ENCODE measurements at places on chromosomes 16 and 17.

DNA sequence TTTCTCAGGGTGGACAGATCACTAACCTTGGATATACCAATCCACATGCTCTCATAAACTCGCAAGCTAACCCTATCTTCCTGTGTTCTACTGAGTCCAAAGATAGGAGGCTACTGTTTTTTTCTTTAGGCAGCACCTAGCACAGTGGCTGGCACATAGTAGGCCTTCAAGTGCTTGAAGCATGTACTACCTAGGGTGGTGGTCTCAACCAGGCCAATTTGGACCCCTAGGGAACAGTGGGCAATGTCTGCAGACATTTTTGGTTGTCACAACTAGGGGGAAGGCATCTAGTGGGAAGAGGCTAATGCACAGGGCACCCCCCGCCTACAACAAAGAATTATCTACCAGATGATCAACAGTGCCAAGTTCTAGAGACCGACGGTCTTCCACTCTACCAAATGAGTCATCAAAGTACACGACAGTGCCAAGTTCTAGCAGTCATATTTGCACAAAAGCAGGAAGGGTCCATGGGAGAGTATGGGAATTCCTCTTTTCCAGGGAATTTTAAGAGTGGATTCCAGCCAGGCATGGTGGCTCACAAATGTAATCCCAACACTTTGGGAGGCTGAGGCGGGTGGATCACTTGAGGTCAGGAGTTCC lies 390.3 kb downstream of the SLC39A11 start:
- DNase-seq: no peak

GRCh38 chr17:50461550-50462132 lies 7.0 kb downstream of the CHAD start:
- no peak for DNase-seq

DNA sequence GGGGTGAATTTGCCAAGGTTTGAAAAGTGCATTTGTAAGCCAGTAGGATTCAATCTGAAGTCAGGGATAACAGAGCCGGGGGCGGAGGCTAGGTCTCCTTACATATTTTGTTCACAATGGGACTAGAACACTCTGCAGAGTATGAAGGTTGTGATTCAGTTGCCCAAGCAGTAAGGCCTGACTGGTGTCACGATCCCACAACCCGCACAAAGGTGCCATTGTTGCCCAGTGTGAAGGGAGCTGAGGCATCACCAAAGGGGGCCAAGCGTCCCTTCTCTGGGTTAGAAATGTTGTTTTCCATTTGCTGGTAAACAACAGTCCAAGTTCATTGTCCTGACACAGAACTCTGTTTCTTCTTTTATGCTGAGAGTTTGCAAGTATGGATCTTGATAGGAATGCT lies 471.8 kb downstream of the MAF start:
- no peak for DNase-seq

GRCh38 chr17:67441052-67441895 lies 64.2 kb downstream of the PITPNC1 start:
- no peak for DNase-seq

DNA sequence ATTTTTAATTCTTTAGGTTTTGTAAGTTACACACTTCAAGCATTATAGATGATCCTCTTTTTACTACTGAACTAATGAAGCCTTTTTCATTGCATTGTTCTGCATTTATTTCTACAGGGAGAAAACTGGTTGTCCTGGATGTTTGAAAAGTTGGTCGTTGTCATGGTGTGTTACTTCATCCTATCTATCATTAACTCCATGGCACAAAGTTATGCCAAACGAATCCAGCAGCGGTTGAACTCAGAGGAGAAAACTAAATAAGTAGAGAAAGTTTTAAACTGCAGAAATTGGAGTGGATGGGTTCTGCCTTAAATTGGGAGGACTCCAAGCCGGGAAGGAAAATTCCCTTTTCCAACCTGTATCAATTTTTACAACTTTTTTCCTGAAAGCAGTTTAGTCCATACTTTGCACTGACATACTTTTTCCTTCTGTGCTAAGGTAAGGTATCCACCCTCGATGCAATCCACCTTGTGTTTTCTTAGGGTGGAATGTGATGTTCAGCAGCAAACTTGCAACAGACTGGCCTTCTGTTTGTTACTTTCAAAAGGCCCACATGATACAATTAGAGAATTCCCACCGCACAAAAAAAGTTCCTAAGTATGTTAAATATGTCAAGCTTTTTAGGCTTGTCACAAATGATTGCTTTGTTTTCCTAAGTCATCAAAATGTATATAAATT lies 53.0 kb downstream of the TUBD1 start:
- no peak for DNase-seq

GRCh38 chr17:57889892-57890856 lies 40.3 kb upstream of the MRPS23 start:
- DNase-seq: no peak

- DNase-seq: no peak
Measured at GRCh38 chr16:51050377-51050706, 100.7 kb downstream of the SALL1 start.

- no peak for DNase-seq
Measured at GRCh38 chr16:69532641-69533455, 32.9 kb upstream of the NFAT5 start.

GRCh38 chr16:13307255-13307654 lies 405.9 kb downstream of the SHISA9 start:
- no peak for DNase-seq

- DNase-seq: no peak
Measured at GRCh38 chr17:11922638-11923037, 74.6 kb downstream of the ZNF18 start.

DNA sequence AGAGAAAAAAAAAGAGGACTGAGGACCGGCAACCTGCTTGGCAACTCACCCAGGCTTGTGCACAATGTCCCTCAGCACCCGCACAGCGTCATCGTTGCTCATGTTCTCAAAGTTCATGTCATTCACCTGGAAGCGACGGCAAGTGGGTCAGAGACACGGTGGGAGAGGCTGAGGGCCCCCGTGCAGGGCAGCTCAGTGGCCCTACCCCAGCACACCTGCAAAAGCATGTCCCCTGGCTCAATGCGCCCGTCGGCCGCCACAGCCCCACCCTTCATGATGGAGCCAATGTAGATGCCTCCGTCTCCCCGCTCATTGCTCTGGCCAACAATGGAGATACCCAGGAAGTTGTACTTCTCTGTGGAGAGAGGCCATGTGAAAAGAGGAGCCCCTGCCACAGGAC lies 5.4 kb downstream of the DVL2 start:
- no peak for DNase-seq

DNA sequence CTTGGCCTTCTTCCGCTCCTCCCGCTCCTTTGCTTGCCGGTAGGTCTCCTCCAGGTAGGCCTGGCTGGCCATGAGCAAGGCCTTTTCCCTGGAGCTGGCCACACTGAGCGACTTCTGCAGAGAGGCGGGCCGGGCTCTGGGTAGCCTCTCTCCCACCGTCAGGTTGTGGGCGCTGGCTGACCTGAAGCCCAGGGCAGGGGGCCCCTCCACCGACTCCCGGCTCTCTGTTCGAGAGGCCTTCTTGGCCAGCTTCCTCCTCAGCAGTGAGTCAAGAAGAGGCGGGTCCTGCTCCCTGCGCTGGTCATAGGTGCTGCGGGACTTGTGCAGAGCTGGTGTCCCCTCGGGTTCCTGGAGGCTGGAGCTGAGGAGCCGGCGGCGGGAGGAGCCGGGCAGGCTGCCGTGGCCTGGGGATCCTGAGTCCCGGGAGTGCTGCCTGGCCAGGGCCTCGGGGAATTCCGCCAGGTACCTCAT lies 12.8 kb downstream of the GPR179 start:
- no peak for DNase-seq

DNA sequence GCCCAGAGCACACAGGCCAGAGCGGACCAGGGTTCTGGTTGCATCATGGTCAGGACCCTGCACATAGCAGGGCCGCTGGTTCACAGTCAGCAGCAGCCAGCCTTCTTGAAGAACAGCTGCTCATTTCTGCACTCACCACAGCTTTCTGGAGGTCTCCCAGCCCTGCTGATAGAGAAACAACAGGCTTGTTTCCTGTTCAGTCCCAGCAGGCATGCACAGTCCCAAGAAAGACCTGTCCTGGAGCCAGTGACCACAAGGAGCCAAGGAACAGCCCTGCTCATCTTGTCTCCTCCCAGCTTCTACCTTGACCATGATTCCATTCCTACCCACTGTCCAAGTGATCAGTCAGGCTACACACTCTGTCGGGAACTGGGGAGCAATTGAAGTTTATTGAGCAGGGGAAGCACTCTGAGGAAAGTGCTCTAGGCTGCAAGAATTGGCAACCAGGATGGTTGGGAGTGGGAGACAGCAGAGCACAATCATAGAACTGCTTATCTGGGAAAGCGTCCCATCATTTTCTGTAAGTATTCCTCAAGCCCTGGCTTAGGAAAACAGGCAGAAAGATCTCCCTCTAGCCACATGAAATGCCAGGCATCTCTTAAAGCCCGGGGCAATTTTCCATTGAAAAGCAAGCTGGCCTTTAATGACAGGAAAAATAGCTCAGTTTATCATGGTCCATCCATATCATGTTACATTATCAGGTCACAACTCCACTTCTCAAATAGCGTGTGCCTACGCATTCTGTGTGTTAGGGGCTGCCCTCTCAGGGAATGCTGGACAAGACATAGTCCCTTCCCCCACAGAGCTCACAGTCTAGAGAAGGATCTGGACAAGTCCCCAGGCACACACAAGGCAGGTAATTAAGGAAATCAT lies 155.4 kb upstream of the FOXF1 start:
- DNase-seq: no peak

DNA sequence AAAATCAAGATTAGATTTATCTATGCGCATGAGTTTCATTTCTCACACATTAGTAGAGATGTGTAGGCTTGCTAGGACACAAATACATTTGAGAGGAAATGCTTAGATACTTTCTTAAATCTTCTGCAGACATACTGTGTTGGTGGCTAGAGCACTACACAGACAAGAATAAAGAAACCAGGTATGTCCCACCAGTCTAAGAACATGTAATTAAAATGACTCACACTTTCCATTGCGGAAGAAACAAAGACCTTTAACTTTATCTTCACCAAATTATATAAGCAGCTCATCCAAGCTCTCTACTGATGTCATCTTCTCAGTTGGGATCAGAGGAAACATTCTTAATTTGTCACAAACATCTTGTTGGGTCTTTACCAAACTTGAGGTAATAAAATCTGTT lies 12.5 kb downstream of the GABARAPL2 start:
- DNase-seq: no peak

GRCh38 chr16:59840169-59840568 lies 1106.1 kb upstream of the GOT2 start:
- DNase-seq: no peak

- DNase-seq: no peak
Measured at GRCh38 chr16:90078579-90078895, 1.4 kb upstream of the PRDM7 start.

DNA sequence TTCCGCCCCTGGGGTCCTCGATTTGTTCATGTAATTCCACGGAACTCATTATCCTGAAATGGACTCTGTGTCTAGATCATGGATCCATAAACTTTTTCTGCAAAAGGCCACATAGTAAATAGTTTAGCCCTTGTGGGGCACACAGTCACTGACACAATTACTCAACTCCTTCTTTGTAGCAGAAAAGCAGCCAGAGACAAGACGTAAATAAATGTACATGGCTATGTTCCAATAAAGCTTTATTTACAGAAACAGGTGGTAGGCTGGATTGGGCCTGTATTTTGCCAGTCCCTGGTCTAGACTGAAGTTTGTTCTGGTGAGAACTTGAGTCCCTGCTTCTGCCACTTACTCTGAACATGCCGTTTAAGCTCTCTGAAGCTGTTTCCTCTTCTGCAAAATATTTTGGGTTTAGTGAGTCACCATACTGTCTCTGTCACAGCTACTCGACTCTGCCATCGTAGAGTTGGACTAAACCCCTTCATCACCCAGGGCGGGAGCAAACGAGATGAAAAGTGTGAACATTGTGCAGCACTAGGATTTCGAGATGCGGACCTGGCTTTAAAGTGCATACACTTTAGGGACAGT lies 61.9 kb upstream of the FOXF1 start:
- DNase-seq: no peak

GRCh38 chr16:73176577-73177013 lies 128.7 kb upstream of the ZFHX3 start:
- no peak for DNase-seq

- peak; percentile 35 for DNase-seq
Measured at GRCh38 chr17:4249452-4250029, 14.2 kb downstream of the ANKFY1 start.

- no peak for DNase-seq
Measured at GRCh38 chr16:56279132-56279531, 87.8 kb downstream of the GNAO1 start.

DNA sequence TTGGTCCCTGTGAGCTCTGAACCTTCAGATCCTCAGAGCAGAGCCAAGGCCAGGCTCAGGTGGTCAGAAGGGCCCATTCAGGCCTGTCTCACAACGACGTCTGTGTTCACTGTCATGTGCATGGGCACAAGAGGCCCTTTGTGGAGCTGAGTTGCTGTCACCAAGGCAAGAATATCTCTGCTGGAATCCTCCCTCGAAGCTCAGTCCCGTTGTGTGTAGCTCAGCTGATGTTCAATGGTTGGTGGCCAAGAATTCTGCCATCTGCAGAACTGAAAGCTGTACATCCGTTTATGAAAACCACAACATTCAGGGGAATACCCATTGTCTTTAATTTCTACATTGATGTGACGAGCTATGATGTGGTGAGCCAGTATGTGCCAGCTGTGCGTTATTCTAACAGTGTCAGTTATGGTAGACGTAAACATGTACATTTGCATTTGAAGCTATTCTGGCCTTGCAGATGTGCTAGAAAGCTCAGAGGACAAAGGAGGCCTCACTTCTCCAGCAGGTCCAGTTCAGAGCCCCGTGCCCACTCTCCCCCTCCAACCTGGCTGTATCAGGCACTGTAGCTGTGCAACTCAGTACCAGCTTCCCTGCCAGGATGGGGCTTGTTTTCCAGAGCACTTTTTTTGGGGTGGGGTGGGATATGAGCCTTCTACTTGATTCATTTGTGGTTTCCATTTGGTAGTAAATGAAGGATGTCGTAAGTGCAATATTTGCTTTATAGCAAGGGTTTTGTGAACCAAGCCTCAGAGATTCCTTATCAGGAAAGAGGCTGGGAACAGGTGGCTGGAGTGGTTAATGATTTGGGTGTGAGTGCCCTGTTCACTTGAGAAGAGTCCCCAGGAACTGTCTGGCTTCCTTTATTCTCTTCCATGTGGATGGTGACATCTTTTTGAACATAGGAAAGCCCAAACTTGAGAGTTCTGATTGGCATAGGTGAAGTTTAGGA lies 56.1 kb downstream of the B9D1 start:
- DNase-seq: peak; percentile 52

DNA sequence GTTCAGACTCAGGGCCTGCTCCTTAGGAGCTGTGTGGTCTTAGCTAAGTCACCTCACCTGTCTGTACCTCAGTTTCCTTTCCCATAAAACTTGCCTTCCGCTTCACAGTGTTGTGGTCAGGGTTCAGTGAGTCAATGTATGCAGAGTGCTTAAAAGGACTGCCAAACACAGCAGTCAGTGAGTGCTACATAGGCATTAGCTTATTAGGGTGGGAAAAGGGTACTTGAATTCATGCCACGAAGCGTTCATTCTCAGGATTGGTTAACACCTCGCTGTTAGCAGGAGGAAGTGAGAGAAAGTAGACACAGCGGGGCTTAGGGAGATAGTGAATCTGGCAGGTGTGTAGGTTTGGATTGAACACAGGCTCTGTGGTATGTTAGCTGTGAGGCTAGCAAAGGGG lies 155.2 kb downstream of the SHISA9 start:
- no peak for DNase-seq

GRCh38 chr17:61635913-61636432 lies 45.0 kb upstream of the NACA2 start:
- DNase-seq: no peak

- no peak for DNase-seq
Measured at GRCh38 chr17:71757156-71757555, 363.7 kb upstream of the SOX9 start.

- DNase-seq: no peak
Measured at GRCh38 chr17:50778471-50778870, 11.2 kb upstream of the ANKRD40CL start.

All from GM12891 (cell line).